ENCODE measurements at places on chromosomes 5 and 9.

GRCh38 chr5:52682492-52682891 is 105.2 kb upstream of the ITGA1 start:
- DNase-seq, result no peak

GRCh38 chr9:86052556-86053468 is 46.5 kb downstream of the GOLM1 start:
- no peak for DNase-seq

- peak; percentile 67 for DNase-seq
Measured at GRCh38 chr5:91419571-91420537, 36.7 kb upstream of the ARRDC3 start.

GRCh38 chr5:31459594-31459993 is 72.3 kb downstream of the DROSHA start:
- no peak for DNase-seq

GRCh38 chr9:17160327-17160726 is 25.5 kb downstream of the CNTLN start:
- DNase-seq, result no peak

- DNase-seq, result no peak
Measured at GRCh38 chr5:159893040-159893695, 23.1 kb upstream of the ADRA1B start.

GRCh38 chr5:140965905-140966292 is 377 bp upstream of the PCDHAC2 start:
- no peak for DNase-seq

DNA sequence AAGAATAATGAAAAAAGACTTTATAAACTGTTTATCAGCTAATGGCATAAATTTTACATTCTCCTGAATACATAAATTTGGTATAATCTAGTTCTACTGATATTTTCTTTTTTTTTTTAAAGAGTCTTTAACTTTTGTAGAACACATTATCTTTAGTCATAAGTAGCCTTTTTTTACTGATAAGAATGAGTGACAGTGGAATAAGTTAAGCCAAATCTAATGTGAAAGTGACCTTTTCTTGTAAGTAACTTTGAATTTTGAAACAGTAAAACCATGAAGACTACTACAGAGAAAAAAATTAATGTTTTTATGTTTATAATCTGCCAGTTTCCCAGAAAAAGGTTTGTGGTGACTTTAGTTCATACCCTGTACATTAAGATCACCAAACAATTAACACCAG is 13.7 kb downstream of the CEP78 start:
- DNase-seq, result no peak

DNA sequence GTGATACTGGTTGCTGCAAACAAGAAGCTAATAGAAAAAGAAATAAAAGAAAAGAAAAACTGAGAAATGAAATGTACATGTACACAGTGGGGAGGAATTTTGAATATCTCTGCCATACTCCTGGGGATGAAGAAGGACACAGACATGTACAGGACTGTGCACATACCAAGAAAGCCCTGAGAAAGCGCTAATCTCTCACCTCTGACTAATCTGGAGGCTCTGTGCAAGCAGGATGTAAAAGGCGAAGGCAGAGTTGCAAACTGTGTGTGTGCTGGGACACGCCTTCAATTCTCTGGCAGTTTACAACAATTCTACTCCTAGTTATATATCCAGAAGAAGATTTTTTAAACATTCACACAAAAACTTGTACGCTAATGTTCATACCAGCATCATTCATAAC is 211.4 kb downstream of the KIAA0825 start:
- DNase-seq, result no peak

DNA sequence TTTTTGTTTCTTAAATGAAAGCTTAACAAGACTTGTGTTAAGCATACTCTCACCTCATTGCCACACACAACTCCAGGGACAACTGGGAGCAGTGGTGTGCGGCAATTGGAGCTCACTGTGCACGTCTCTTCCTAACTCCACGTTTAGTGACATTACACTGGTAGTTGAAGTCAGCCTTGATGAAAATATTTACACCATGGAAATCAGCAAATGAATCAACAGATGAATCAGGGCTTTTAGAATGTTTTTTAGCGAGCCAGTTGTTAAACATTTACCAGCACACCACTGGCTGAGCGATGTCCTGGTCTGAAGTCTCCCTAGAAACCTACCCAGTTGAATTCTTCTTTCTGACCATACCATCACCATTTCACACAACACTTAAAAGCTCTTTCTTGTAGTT is 67.3 kb downstream of the KLHL3 start:
- DNase-seq, result no peak

- DNase-seq, result no peak
Measured at GRCh38 chr9:93127395-93127911, 6.6 kb downstream of the NINJ1 start.

- DNase-seq, result no peak
Measured at GRCh38 chr5:67879620-67880510, 335.7 kb upstream of the PIK3R1 start.

DNA sequence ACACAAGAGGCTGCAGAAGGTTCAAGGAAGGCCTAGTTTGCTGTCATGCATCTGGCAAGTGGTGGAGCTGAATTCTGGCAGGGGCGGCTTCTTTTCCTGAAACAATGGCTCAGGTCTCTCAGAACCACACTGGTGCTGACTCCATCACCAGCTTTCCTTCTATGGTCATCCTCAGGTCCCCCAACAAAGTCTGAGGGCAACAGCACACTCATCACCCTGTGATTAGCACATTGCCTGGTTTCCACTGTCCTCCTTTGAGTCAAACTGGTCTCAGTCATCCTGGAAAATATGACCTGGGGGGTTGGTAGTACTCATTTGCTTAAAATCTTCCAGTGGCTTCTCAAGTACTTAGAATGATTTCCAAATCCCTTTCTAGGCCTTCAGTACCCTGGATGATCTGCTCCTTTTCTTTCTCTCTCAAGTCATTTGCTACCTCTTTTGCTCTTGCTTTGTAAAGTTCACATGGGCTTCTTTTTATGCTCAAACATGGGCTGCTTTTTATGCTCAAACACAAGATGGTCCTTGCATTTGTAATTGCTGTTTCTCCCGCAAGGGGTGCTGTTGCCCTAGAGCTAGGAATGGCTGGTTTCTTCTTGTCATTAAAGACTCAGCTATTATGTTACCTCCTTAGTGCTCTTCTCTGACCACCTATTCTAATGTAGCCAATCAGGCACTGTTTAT is 144.9 kb downstream of the ALDH1A1 start:
- DNase-seq, result no peak

- no peak for DNase-seq
Measured at GRCh38 chr5:11531811-11532555, 372.3 kb downstream of the CTNND2 start.

DNA sequence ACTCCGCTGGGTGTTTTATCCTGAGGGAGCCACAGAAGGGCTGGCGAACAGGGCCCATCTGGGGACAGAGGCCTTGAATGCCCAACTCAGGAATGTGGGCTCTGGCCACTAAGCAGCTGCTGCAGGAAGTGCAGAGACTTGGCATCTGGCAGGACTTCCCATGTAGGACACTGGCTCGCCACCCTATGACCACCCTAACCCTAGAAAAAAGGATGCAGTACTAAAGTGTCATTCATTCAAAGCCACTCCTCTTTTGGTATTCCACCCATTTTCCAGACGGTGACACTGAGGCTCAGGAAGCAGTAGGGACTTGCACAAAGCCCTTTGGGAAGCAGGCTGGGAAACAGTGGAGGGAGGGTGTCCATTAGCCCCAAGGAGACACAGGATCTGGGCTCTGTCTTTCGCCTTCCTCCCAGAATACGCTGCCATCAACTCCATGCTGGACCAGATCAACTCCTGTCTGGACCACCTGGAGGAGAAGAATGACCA is 3.0 kb downstream of the BBLN start:
- DNase-seq, result no peak

DNA sequence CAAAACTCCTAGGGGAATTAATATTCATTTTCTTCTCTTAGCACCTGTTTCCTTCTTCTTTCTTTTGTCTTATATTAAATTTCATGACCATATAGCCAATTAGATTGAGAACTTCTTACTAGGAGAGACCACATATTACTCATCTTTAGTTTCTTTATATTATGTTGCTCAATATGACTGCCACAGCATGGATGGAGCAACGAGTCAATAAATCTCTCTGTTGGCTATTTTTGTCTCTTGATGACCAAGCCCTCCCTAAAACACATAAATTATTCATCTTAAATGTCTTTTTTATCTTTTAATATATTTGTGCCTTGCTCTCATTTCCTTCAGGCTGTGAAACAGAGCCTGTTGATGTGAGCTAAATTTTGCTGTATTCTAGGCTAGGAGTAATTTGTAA is 123.0 kb downstream of the ADAMTSL1 start:
- no peak for DNase-seq

- DNase-seq, result peak; percentile 23
Measured at GRCh38 chr5:6827526-6828219, 114.4 kb downstream of the TENT4A start.

DNA sequence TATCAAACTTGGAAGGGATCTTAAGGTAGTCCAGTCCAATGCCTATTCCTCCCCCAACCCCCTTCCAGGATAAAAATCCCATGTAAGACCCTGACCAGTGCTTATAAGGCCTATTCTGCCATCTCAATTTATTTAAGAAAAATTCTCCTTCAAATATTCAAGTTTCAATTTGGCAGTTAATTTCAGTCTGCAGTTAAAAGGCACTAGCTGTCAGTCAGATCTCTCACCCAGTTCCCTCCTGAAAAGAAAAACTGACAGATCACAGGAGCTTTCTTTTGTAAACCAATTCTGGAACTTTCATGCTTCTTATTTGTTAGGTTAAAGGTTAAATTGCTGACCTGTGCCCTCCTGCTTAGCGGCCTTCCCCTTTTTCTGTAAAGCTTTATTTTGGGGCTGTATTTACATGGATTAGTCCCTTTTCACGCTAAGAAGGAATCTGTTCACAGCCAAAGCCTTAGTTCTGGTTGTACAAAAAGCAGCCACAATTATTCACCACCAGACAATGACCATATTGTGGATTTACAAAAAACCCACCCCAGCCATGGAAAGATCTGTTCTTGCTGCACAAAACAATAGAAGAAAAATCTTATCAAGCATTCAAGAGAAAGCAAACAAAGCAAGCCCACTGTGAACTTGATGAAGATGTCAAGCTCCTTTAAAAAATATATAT is 68.7 kb downstream of the DENND1A start:
- no peak for DNase-seq

GRCh38 chr5:39475881-39476842 is 51.4 kb upstream of the DAB2 start:
- DNase-seq, result no peak
